ENCODE measurements at places on chromosomes 7 and 10.

DNA sequence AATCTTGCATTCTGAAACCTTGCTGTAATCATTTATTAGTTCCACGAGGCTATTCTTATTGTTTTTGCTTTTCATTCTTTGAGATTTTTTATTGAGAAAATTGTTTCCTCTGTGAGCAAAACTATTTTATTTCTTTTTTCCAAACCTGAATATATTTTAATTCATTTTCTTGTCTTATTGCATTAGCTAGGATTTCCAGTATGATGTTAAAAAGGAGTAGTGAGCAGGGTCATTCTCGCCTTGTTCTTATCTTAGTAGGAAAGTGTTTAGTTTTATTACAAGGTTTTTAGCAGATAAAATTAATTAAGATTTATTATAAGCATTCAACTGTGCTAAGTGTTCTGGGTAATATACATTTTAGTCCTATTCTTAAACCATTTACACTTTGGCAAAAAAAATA, 214.6 kb upstream of the KLF6 start:
- DNase-seq: no peak

- DNase-seq: no peak
Observed at GRCh38 chr7:28502408-28502807, 90.1 kb downstream of the CREB5 start.

GRCh38 chr10:69491611-69492010, 40.3 kb downstream of the TSPAN15 start:
- no peak for DNase-seq

GRCh38 chr10:25245165-25245564, 70.4 kb downstream of the GPR158 start:
- no peak for DNase-seq

GRCh38 chr7:104327938-104328295, 486 bp upstream of the LHFPL3 start:
- DNase-seq: no peak
